ENCODE measurements at places on chromosomes 7 and 10.

- no peak for DNase-seq
- no peaks in the 10 kb centered on the region for H3K4me1 ChIP-seq
- H3K27ac ChIP-seq: no peak overlapping the region
- H3K36me3 ChIP-seq: peaks cover 5% of the 10 kb centered on the region
- no peaks in the 10 kb centered on the region for H3K27me3 ChIP-seq
Measured at GRCh38 chr7:5350174-5350463, 67.4 kb downstream of the SLC29A4 start.

DNA sequence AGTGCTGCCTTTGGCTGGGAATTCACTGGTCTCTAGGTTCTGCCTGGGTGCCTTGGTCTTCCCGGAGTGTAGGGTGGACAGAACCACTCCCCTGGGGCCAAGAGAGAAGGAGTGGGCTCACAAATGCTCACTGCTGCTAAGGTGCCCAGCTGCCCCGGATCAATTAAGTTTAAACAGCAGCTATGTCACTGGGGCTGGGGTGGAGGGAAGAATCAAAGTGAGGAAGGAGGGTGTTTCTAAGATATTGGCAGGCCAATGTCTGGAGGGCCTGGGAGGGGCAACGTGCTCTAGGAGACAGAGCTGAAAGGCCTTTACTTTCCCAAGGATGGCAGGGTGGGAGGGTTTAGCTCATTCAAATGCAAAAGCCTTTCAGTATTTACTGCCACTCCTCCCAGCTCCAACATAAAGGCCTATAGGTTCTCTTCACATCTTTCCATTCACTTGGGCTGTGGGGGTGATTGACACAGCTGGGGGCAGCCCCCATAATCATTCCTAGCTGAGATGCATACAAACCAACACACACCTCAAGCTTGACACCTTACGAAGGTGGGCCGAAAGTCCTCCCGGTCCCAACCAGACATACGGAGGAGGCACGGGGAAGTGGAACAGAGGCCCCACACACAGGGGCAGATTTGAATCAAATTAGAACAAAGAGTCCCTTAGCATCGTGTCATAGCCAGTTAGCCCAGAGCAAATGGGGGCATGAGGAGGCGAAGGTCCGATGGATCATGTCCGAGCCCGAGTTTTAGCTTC lies 108.0 kb upstream of the EFCAB10 start:
- DNase-seq: no peak
- peaks cover 4% of the 10 kb centered on the region for H3K4me1 ChIP-seq

- no peak for DNase-seq
- no peak overlapping the region for H3K4me3 ChIP-seq
- no peak overlapping the region for H3K27ac ChIP-seq
- H3K27me3 ChIP-seq: no peaks in the 10 kb centered on the region
- H3K4me1 ChIP-seq: no peaks in the 10 kb centered on the region
- no peaks in the 10 kb centered on the region for H3K36me3 ChIP-seq
Measured at GRCh38 chr10:8181496-8182157, 127.1 kb downstream of the GATA3 start.

DNA sequence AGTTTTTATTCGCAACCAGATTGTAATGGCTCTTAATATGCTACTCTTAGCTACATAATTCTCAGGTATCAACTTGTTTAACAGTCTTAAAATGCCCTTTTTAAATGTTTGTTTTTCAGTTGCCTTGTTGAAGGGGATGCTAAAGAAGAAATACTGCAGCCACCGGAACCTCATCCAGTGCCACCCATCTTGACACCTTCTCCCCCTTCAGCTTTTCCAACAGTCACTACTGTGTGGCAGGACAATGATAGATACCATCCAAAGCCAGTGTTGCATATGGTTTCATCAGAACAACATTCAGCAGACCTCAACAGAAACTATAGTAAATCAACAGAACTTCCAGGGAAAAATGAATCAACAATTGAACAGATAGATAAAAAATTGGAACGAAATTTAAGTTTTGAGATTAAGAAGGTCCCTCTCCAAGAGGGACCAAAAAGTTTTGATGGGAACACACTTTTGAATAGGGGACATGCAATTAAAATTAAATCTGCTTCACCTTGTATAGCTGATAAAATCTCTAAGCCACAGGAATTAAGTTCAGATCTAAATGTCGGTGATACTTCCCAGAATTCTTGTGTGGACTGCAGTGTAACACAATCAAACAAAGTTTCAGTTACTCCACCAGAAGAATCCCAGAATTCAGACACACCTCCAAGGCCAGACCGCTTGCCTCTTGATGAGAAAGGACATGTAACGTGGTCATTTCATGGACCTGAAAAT lies 69.5 kb upstream of the RSBN1L start:
- H3K4me1 ChIP-seq: no peaks in the 10 kb centered on the region
- peaks cover 29% of the 10 kb centered on the region for H3K36me3 ChIP-seq
- H3K4me3 ChIP-seq: no peak overlapping the region
- no peak overlapping the region for H3K27ac ChIP-seq

- H3K36me3 ChIP-seq: no peaks in the 10 kb centered on the region
- no peak for DNase-seq
- no peak overlapping the region for H3K4me3 ChIP-seq
Measured at GRCh38 chr7:78143661-78144060, 345.1 kb downstream of the PHTF2 start.

All from lung (tissue), 17 donors.